ENCODE measurements at places on chromosomes 2 and 18.
A peak's percentile ranks its signal among the peaks of the same experiment; 100 is the strongest.

GRCh38 chr2:73933194-73933593 is 6.5 kb downstream of the DGUOK start:
- no peak for DNase-seq

DNA sequence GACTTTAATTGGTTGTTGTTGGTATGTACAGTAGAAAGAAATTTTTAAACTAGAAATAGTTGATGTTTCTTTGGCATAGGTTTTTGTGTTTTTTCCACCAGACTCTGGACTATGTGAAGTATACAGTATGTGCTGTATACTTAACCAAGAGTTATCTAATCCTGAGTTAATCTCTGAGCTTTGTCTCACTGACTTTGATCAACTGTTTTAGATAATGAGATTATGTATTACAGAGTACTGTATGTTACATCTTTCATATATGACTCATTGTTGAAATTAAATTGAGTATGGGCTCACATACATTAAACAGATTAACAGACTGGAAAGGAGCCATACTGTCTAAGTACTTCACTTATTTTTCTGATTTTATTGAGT is 38.0 kb downstream of the ACTR2 start:
- no peak for DNase-seq

GRCh38 chr2:195413422-195413821 is 243.6 kb upstream of the SLC39A10 start:
- DNase-seq = no peak

GRCh38 chr2:221202431-221202830 is 369.7 kb downstream of the EPHA4 start:
- DNase-seq = no peak

DNA sequence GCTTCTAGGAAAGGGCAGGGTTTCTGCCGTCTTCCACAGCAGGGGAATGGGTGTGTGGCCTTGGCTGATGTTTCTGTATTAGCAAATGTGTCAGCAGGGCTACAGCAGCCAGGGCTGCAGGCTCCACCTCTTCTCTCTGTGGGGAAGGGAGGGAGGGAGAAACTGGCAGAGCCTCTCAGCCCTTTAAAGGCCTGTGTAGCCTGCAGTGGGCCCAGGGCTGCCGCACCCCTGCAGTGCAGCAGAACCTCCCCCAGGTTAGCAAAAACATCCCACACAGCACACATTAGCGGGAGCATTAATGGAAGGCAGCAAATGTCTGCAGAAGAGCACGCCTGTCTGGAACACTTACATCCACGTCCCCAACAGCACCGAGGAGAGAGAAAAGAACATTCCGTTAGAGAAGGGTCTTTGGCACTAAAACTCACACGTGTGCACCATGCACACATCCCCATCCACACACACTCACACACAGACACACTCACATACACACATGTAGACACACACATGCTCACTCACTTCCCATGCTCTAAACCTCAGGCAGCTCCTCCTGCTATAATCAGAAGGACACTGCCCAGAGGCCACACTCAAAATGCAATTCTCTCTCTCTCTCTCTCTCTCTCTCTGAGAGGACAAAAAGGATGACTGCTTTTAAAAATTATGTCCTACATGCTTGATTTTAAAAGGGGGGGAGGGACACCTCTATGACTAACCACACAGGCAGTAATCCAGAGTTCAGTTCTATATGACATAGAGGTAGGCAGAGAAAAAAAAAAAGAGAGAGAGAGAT is 24.1 kb downstream of the MRPL35 start:
- DNase-seq = no peak

GRCh38 chr2:238857959-238858358 is 10.1 kb downstream of the TWIST2 start:
- no peak for DNase-seq

DNA sequence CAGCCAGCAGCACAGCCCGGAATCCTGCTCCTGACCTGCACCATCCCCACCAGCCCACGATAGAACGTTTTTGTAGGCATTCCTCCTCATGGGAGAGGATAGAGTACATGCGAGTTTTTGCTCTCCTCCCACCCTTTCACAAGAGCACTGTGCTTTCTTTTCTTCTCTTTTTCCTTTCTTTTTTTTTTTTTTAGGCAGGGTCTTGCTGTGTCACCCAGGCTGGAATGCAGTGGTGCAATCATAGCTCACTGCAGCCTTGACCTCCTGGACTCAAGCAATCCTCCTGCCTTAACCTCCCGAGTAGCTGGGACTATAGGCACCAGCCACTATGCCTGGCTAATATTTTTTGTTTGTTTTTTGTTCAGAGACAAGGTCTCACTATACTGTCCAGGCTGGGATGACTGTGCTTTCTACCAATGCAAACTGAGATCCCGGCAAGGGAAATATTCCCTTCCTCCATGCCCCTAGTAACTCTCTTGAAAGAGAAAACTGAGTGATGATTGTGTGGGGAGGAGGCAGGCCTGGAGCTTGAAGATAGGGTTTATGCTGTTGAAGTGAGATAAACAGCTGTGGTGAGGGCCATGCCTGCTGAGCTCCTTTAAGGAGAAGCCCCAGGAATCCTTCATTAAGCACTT is 82.6 kb upstream of the TXNDC2 start:
- no peak for DNase-seq

DNA sequence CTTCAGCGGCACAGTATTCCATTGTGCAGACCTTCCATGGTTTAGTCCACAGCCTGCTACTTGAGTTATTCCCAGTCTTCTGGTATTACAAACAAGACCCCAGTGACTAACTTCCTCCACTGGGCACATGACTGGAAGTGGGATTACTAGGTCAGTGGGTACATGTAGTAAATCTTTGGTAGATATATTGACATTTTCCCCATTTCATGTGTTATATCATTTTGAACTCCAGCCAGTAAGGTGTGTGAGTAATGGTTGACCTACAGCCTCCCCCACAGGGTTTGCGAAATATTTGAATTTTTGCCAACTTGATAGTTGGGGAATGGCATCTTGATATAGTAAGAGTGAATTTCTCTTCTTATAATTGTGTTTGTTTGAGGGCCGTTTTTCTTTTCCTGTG is 58.8 kb downstream of the RNF144A start:
- DNase-seq = no peak

GRCh38 chr2:191611614-191612013 is 66.3 kb upstream of the NABP1 start:
- no peak for DNase-seq

DNA sequence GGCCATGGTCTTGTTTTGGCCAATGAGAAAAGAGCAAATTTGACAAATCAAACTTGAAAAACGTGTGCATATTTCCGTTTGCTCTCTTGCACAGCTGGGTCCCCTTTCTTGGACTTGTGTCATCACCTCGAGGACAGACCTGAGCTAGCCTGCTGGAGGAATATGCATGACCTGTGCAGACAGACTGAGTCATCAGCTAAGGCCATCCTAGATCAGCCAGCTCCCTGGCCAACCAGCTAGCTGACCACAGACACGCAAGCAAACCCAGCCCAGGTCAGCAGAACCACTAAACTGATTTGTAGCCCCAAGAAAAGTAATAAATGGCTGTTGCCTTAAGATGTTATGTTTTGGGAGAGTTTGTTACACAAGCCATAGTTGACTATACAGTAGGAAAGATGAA is 61.3 kb upstream of the PAX3 start:
- no peak for DNase-seq

DNA sequence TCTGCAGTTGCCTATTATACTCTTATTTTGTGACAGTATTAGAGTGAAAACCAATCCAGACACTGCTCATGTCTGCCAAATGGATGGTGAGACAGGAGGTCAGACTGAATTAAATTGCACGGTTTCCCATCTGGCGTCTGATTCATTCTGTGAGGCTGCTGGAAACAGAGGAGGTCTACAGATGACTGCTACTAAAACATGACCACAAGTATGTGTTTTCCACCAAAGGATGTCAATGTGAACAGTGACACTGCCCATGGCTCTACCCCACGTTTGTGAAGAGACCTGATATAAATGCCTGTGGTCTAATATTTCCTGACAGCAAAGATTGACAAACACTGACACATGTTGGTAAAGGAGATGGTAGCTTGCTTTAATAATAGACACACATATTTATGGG is 104.3 kb upstream of the ST6GAL2 start:
- DNase-seq = no peak

DNA sequence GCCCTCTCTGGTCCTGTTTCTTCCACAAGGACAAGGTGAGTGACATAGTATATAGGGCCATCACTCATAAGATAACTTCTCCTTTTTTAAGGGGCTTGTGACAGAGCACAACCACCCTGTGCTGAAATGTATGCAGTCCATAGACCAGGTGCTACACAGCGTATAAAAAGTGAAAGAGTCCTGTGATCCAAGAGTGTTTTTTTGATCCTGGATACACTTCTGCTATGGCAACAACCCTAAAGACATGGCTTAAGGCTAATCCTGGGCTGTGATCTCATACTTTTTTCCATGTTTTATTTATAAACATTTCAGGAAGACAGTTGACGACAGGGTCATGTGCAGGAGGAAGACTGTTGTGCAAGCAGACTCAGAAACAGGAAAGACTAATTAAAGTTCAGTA is 400.5 kb upstream of the TCF4 start:
- DNase-seq = no peak

- no peak for DNase-seq
Observed at GRCh38 chr2:3098231-3098630, 279.4 kb downstream of the EIPR1 start.

GRCh38 chr2:174078275-174078674 is 113.1 kb upstream of the SP3 start:
- DNase-seq = peak; percentile 15

GRCh38 chr2:238582159-238582558 is 155.4 kb downstream of the ASB1 start:
- DNase-seq = no peak

GRCh38 chr2:113080134-113080533 is 12.4 kb downstream of the IL1F10 start:
- DNase-seq = peak; percentile 44

- DNase-seq = no peak
Observed at GRCh38 chr2:95038635-95039298, 13.3 kb downstream of the MAL start.

DNA sequence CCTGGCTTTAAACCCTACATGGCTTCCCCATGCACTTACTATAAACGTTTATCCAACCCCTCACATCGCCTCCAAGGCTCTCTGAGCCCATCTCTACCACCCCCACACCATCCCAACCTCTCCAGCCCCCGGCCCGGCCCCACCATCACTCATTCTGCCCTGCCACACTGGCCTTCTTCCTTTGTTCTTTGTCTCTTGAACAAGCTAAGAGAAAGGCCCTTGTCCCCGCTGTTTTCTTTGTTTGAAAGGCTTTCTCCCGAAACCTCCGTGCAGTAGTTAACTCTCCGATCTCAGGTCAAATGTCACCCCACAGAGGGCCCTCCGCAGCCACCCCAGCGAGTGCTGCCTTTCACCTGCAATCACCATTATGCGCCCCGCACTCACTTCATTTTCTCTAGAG is 100.4 kb downstream of the AFF3 start:
- no peak for DNase-seq

- no peak for DNase-seq
Observed at GRCh38 chr2:120791243-120791961, 55.7 kb downstream of the GLI2 start.

- no peak for DNase-seq
Observed at GRCh38 chr2:207589143-207589542, 36.1 kb downstream of the METTL21A start.

GRCh38 chr2:166958986-166959481 is 70.8 kb downstream of the XIRP2 start:
- DNase-seq = no peak

GRCh38 chr2:164368896-164369295 is 252.4 kb downstream of the GRB14 start:
- DNase-seq = no peak

- DNase-seq = no peak
Observed at GRCh38 chr2:239289545-239289944, 111.3 kb downstream of the HDAC4 start.

DNA sequence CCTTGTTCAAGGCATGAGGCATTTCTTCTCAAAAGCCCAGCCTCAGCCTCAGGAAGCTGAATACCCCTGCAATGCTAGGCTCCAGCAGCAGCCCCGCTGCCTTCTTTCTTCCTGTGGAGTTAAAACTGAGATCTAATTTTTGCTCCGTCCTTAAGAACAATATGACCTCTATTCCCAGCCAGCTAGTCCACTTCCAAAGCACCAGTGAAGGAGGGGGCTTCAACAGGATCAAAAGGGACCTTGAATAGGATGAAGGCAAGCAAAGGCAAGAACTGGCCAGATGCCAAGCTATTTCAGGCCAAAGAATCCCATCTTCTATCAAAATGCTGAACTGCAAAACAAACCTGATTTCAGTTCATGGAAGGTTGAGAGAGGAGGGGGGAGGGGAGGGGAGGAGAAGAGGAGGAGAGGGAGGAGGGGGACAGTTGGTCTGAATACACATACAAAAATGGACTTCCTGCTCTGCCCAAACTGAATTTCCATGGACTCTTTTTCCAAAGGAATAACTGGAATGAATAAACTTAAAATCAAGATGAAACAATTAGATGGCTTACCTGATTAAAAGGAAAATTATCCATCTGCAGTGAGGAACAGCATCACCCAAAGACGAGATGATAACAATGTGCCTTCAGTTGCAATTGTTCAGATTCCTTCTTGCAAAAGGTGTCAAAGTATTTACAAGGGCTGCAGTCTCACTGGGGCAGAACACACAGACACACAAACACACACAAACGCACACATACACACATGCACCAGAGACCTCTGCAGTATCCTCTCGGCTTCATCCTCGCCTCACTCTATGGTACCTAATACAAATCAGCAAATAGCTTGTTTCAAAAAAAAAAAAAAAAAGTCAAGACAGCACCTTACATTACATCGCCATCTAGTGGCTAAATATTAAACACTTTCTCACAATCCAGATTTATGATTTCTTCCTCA is at the start of gene SCN1A:
Gene SCN1A (minus strand): TSS at position 804 of the 939 bp plus-strand sequence. CDS start 54,399 bp downstream, outside the sequence.
- DNase-seq = peak; percentile 62

DNA sequence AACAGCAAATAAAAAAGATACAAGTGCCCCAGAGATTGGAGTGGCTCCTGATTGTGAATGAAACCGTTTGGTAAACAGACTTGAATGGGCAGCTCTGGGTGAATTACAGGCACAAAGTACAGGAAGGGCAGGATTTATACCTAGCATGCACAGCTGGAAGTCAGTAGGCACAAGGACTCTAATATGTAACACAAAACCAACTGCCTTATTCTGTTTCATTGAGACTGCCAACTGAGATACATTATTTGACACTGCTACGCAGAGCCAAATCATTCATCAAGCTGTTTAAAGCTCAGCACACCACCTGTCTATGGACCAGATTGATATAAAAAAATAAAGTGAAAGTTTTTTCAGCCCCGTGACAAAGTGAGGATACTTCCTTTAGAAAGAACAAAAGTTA is 541.2 kb downstream of the NUP35 start:
- DNase-seq = no peak

- peak; percentile 45 for DNase-seq
Observed at GRCh38 chr2:39996653-39997080, 217.6 kb upstream of the THUMPD2 start.

DNA sequence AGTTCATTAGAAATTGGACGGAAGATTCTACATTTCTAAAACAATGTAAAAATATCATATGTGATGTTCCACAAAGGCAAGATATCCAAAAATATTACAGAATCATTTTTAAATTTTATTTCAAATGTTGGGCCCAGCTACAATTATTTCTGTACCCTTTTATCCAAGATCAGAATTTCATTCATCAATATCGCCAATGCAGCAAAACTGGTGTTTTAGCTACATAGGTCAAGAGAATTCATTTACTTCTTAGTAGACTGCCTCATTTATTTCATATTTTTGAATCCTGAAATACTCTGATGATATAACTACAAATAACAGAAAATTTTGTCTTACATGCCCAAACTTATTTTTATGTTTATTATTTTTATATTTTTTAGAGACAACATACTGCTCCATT is 143.1 kb downstream of the CMPK2 start:
- DNase-seq = no peak
